Choroid plexus epithelial cell (primary cell): ENCODE measurements at places on chromosomes 2 and 18.

DNA sequence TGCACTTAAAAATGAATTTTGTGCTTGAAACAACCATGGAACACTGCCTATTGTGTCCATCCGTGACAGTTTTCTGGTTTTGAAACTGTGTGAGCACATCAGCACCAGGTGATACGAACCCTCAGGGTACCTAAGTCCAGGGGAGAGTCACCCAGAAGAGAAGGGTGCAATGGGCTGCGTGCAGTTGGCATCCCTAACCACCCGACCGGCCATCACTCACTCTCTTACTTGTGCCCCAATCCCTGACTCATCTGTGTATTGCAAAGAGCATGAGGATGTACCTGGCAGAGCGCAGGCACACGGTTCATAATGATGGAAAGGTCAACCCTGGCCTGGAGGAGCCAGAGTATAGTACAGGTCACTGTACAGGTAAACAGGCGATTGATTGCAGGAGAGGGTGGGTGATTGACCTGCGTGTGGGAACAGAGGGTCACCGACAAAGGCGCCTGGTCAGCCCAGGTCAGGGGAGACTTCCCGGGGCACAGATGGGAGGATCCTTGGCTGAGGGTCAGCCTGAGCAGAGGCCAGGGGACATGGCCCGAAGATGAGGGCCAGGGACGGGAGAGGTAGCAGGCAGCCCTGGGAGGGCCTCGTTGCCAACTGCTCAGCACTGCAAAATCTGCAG lies 160.3 kb downstream of the SEPTIN10 start:
- DNase-seq = no peak

DNA sequence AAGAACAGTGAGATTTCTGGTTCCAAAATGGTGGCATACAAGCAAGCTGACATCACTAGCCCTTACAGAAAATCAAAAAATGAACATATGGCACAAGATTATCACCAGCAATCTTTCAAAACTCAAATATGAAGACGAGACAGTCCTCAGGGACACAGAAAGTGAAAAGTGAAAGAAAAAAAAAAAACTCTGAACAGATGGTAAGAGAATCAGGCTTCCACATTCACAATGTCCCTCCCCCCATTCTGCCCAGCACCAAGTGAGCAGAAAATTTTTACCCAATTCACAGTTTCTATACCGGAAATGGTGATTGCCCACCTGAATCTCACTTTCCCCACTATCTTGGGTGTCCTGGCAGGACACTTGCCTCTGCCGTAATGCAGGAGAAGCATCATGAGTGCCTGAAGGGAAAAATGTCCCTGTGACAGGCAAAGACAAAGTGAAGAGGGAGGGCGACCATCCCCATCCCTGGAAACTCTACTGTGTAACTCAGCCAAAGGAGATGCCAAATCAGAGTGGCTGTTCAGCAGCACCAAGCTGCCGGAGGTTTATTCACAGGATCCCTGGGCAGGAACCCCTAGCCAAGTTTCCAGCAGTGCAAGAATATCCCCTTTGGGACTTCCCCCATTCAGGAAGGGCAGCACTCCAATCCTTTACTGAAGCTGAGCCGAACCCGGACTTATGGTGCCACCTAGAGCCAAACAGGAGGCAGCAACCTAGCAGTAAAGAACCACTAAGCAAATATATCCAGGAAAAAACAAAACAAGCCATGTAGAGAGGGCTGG lies 312.2 kb downstream of the LRATD1 start:
- DNase-seq = peak; percentile 12

- no peak for DNase-seq
These were observed 25.7 kb upstream of the LPIN1 start for GRCh38 chr2:11720752-11721151.

GRCh38 chr2:203842373-203842772 lies 25.2 kb upstream of the CTLA4 start:
- no peak for DNase-seq

GRCh38 chr2:40199771-40200170 lies 252.1 kb downstream of the SLC8A1 start:
- DNase-seq = no peak

GRCh38 chr2:220263300-220263699 lies 635.9 kb downstream of the SLC4A3 start:
- DNase-seq = no peak

- DNase-seq = peak; percentile 85
These were observed 189.5 kb downstream of the TFCP2L1 start for GRCh38 chr2:121095257-121096080.

DNA sequence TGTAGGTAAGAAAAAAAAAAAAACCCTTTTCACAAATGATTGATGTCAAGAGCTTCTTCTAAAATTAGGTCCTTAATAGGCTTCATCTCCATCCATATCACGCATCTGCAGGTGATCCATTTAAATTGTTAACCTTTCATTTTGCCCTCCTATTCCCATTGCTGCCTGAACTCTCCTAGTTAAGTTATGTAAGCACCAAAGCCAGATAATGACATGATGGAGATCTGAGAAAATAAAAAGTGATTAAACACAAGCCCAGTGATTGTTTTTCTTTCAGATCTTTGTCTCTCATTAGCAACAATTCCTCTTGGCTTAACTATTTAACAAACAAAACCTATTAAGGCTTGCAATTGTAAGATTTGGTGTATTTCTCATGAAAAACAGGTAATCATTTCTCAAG lies 20.0 kb downstream of the LANCL1 start:
- no peak for DNase-seq

DNA sequence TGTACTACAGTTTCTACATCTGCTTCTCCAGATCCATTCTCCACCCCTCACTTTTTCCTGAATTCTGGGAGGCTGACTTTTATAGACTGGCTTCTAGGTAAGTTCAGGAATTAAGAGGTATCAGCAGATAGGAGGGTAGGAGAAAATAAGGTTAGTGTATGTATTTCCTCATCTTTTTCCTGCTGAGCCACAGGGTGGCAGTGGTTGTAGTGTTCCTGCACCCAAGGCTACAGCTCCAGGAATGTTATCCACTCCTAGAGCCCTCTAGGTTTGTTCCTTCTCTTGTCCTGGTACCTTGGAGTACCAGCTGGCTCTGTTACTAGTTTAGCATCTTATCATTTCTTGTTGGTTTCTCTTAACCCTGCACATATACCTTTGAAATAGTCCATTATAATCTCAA lies 40.7 kb upstream of the C2orf66 start:
- DNase-seq = peak; percentile 56

GRCh38 chr2:23397478-23397877 lies 12.5 kb downstream of the KLHL29 start:
- DNase-seq = no peak

- no peak for DNase-seq
These were observed 25.5 kb downstream of the ST8SIA5 start for GRCh38 chr18:46731316-46731715.

GRCh38 chr18:63784787-63785452 lies 9.7 kb downstream of the SERPINB7 start:
- DNase-seq = no peak

GRCh38 chr2:192593561-192593960 lies 398.8 kb upstream of the TMEFF2 start:
- no peak for DNase-seq

DNA sequence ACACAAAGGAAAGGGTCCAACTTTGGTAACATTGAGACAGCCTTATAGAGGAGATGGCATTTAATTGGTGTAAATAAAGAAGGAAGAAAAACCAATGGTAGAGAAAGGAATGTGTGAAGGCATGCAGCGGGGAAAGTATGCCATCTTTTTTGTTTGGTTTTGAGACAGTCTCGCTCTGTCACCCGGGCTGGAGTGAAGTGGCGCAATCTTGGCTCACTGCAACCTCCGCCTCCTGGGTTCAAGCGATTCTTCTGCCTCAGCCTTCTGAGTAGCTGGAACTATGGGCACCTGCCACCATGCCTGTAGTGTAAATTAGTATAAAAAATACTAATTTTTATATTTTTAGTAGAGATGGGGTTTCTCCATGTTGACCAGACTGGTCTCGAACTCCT lies 6.4 kb downstream of the RIOK3 start:
- DNase-seq = no peak

DNA sequence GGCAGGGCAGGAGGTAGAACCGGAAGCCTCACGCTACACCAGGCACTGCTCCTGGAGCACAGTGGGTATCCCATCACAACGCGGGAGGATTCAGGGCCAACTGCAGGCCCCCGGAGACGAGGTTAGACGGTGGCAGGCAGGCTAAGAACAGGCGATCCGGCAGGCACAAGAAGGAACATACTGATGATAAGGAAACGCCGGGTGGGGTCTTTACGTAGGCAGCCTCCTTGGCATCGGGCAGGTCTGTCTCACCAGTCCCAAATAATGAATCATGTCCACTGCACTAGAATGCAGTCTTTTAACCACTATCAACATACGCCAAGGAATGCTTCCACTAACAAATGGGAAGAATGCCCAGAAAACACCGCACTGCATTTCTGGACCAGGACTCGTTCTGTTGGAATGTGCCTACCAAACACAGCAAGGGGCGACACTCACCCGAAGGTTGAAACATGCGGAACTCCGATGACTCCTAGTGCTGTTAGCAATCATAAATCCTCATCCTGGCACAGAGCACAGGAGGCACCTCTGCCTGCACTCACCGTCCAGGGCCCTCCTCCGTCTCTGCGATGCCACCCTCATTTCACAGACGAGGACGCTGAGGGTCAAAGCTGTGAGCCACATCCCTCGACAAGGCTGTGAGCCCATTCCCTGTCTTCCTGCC lies 35.2 kb downstream of the ZNF516 start:
- DNase-seq = peak; percentile 98

DNA sequence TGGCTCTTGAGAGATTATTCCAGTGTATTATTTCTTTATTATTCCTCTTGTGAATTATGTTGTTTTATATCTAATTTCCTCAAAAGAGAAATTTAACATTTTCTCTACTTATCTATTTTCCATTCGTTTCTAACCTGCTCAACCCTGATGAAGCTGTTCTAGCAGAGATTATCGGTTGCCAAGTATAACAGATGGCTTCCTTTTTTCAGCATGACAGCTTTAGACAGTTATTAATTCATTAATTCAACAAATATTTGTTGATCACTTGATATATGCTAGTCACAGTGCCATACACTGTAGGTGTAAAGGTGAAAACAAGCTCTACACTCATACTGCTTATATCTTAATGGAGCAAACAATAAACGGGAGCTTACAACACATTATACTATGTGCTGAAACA lies 137.9 kb upstream of the UBE2E3 start:
- DNase-seq = no peak

- no peak for DNase-seq
These were observed 5.0 kb upstream of the MGAT5 start for GRCh38 chr2:134248913-134249312.

- DNase-seq = peak; percentile 15
These were observed 32.4 kb downstream of the MARCO start for GRCh38 chr2:118974103-118974993.

DNA sequence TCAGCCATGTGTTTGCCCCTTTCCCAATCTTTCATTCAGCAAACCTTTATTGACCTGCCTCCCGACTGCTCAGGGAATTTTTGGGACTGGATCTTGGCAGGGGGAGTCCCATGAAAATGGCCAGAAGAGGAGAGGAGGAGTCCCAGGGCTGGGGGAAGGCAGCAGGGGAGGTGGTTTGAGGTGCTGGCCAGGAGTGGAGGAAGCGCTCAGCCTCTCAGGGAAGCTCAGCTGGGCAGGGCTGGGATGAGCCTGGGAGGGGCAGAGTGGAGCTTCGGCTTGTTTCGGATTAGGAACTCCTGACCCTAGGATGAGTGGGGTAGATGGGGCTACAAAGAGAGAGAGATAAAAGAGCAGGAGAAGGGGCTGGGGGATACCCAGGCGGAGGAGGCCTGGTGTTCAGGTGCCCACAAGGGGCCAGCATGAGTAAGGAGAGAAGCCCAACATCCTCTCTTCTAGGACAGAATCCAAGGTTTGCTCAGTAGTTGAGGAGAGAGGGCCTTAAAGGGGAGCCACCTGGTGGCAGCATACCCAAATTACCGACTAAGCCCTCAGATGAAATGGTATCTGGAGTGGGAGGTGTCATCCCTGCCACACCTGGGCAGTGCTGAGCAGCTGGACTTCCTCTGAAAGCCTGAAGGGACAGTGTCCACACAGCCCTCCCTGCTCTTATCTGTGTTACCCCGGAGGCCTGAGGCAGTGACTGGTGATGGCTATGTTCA lies 91.1 kb downstream of the INHBB start:
- DNase-seq = peak; percentile 50

- no peak for DNase-seq
These were observed 43.0 kb upstream of the RAB6C start for GRCh38 chr2:129936334-129936934.

DNA sequence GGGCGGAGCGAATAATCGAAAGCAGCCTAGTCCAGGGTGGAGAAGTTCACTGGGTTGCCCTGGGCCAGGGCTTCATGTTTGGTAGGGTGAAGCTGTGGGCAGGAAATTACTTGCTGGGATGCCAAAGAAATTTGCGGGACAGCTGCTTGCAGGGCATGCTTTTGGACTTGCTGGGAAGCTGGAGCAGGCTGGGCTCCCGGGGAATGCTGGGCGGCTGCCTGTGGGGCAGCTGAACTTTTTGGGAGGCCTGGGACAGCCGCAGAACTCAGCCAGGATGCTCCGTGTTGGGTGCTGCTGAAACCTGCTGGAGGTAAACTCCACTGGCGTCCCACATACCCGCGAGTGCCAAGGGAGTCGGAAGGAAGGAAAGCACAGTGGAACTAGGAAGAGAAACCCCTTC lies 31.9 kb downstream of the ASB1 start:
- DNase-seq = no peak

DNA sequence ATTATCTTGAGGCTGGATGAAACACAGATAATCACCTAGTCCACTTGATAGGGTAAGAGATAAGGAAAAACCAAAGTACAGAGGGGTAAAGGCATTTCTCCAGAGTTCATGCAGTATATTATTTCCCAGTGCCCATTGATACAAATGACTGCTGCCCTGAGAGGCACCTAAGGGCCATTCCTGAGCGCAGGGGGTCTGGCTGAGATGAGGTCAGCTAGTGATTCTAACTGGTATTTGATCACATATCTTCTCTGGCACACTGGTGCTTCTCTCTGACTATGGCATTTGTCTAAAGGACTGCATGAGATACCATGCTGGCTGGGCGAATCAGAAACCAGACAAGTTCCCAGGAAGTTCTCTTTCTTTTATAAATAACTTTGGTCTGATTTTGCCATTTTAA lies 73.3 kb upstream of the TFCP2L1 start:
- DNase-seq = no peak

DNA sequence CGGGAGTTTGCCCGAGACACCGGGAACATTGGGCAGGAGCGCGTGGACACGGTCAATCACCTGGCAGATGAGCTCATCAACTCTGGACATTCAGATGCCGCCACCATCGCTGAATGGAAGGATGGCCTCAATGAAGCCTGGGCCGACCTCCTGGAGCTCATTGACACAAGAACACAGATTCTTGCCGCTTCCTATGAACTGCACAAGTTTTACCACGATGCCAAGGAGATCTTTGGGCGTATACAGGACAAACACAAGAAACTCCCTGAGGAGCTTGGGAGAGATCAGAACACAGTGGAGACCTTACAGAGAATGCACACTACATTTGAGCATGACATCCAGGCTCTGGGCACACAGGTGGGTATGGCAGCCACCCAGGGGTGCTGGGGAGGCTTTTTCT lies 73.8 kb upstream of the EML6 start:
- DNase-seq = no peak
